ENCODE measurements at places on chromosomes 4 and X.

DNA sequence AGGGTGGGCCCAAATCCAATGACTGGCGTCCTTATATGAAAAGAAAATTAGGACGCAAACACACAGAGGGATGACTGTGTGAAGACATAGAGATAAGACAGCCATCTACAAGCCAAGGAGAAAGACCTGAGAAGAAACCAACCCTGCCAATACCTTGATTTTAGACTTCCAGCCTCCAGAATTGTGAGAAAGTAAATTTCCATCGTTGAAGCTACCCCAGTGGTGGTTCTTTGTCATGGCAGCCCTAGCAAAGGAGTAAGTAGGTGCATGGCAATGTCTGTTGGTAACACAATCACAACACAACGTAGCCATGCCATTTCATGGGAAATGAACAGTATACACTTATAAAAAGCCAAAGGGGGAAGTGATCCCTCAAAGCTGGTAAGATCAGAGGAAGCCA, 25.3 kb downstream of the SMIM20 start:
- DNase-seq: no peak

DNA sequence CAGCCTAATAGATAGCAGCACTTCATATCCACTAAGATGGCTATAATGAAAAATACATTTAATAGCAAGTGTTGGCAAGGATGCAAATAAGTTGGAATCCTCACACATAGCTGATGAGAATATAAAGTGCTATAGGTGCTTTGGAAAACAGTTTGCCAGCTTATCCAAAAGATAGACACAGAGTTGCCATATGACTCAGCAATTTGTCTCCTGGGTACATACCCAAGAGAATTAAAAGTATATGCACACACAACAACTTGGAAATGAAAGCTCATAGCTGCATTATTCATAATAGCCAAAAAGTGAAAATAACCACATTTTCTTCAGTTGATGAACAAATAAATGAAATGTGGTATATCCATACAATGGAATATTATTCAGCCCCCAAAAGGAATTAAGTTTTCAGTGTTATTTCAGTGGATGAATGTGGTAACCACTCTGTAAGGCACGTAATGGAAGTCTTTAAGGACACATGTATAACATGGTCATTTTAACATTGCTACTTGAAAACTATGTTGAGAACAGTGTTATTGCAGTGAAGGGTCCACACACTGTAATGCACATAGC, 320.9 kb upstream of the ADGRL3 start:
- DNase-seq: no peak

GRCh38 chr4:31370866-31371465, 650.8 kb downstream of the PCDH7 start:
- no peak for DNase-seq

DNA sequence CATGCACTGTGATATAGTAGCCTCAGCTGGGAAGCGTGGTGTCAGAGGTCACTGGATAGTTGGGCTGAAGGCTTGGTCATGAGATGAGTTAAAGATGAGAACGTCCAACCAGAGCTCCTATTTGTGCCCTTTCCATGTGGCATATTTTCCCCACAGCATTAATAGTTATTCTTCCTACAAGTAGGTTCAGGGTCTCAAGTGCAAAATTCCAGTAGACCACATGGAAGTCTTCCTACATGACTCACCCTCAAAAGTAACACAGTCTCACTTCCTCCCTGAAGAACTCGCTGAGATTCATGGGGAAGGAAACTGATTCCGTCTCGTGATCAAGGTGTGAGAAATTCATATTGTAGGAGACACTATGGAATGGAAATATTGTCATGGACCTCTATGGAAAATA, 1212.5 kb upstream of the PRKX start:
- no peak for DNase-seq

- DNase-seq: no peak
Measured at GRCh38 chr4:24664956-24665355, 80.6 kb upstream of the DHX15 start.

GRCh38 chrX:149939655-149939904, 1.3 kb upstream of the EOLA2 start:
- DNase-seq: no peak
